ENCODE measurements at places on chromosomes 4 and X.

GRCh38 chr4:63904201-63904600 lies 505.0 kb downstream of the TECRL start:
- DNase-seq = no peak

GRCh38 chr4:110119337-110119736 lies 79.1 kb downstream of the ELOVL6 start:
- no peak for DNase-seq

DNA sequence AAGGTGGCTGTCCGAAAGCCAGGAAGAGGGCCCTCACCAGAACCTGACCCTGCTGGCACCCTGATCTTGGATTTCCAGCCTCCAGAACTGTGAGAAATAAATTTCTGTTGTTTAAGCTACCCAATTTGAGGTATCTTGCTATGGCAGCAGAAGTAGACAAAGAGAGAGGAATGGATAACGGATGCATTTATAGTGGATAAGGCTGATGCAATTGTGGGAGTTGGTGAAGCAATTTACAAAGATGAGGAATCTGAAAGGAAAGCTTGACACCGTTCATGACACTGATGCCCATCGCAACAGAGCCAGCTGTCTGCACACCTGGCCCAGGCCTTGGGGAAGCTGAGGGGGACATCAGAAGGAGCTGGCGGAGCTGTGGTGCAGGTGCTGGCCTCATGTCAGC lies 35.7 kb upstream of the MSL3 start:
- no peak for DNase-seq

GRCh38 chr4:21664355-21664754 lies 284.2 kb downstream of the KCNIP4 start:
- DNase-seq = no peak

DNA sequence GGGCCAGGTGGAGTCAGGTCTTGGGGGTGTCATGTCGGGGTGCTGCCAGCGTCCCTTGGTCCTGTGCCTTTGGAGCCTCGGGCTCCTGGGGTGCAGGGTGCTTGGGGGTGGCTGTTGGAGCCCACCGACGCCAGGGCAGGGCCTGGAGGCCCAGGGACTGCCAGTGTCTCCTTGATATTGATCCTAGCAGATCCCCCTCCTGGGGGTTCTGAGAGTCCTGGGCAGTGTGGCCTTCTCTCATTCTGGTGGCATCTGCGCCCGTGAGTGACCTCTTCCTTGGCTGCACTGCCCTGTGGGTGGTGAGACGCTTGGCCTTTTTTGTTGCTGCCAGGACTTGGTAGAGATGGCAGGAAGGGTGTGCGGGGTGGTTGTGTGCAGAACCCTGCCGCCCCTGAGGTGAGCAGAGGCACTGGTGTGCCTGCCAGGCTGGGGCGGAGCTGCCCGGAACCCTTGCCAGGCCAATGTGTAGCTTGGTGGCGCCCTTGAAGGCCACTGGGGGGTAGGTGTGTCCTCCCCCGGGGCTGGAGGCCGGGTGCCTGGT lies 7.0 kb downstream of the NAT8L start:
- DNase-seq = no peak

DNA sequence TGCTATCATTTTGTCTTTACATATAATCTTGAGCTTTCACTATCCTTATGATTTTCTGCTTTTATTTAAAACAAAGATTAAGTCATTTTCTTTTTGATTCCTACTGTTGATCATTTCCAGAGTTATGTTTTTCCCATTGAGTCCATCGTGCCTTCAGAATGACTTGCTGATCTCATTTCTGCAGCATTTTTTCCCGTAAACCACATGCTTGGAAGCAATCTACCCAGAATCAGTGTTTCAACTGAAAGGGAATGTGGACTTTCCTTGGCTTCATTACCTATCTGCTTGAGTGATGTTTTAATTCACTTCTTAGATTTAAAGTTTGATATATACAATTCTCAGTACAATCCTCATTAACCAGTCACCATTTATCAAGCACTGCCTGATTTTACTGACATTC lies 192.4 kb upstream of the FSTL5 start:
- no peak for DNase-seq

- DNase-seq = no peak
Measured at GRCh38 chr4:147076179-147076578, 130.5 kb upstream of the TTC29 start.

GRCh38 chr4:1044469-1045192 lies 33.2 kb downstream of the FGFRL1 start:
- no peak for DNase-seq

- peak; percentile 28 for DNase-seq
Measured at GRCh38 chrX:68163441-68163840, 269.9 kb downstream of the OPHN1 start.

DNA sequence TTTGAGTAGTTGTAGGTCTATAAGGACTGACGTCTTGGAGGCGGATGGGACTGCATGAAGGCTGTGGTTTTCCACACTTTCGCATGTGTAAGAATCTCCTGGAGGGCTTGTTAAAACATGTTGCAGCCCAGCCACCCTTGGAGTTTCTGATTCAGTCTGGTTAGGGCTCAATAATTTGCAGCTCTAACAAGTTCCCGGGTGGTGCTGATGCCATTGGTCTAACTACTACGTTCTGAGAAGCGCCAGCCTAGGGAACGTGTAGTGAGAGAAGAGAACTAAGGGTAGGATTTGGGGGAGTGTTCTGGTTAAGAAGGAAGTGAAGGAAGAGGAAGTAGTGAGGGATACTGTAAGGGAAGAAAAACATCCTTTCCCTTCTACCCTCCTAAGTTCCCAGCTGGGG lies 138.9 kb downstream of the LARP7 start:
- DNase-seq = no peak

GRCh38 chr4:119580293-119580692 lies 48.3 kb downstream of the PDE5A start:
- no peak for DNase-seq

DNA sequence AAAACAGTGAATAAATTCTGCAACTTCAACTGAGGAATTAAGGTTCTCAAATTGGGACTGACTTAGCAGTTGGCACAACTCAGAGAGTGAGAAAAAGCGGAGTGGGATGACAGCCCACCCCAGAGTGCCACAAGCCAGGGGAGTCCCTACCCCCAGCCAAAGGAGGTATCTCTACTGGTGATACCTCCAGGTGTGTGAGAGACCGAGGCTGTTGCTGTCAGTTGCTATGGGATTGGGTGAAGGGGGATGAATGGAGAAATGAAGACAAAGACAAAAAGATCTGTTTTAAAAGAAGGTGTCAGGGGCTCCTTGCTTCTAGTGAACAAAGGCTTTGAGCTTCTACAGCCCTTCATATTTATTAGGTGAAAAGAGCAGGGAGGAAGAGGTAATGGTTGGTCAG lies 71.4 kb upstream of the UGT2B10 start:
- DNase-seq = no peak

- DNase-seq = no peak
Measured at GRCh38 chr4:3246458-3247398, 2.2 kb upstream of the MSANTD1 start.

- DNase-seq = no peak
Measured at GRCh38 chr4:7894677-7895181, 44.9 kb downstream of the AFAP1 start.

DNA sequence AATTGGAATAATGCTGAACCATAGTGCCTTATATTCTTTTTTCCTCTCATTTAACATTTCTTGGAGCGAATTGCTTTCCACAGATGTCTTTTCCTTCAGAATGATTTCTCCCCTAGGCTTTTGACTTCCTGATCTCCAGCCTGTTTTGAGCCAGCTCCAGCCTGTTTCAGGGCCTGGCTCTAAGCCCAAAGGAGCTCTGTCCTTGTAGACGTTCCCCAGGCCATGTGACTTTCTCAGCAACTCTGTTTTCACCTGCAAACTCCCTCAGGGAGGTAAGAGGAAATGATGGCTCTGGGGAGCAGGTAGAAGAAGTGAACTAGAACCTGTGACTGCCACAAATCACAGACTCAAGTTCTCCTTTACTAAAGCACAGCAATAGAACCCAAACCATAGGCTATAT lies 89.1 kb downstream of the AKAP4 start:
- DNase-seq = no peak

GRCh38 chrX:14412686-14413085 lies 116.7 kb upstream of the GLRA2 start:
- DNase-seq = no peak

DNA sequence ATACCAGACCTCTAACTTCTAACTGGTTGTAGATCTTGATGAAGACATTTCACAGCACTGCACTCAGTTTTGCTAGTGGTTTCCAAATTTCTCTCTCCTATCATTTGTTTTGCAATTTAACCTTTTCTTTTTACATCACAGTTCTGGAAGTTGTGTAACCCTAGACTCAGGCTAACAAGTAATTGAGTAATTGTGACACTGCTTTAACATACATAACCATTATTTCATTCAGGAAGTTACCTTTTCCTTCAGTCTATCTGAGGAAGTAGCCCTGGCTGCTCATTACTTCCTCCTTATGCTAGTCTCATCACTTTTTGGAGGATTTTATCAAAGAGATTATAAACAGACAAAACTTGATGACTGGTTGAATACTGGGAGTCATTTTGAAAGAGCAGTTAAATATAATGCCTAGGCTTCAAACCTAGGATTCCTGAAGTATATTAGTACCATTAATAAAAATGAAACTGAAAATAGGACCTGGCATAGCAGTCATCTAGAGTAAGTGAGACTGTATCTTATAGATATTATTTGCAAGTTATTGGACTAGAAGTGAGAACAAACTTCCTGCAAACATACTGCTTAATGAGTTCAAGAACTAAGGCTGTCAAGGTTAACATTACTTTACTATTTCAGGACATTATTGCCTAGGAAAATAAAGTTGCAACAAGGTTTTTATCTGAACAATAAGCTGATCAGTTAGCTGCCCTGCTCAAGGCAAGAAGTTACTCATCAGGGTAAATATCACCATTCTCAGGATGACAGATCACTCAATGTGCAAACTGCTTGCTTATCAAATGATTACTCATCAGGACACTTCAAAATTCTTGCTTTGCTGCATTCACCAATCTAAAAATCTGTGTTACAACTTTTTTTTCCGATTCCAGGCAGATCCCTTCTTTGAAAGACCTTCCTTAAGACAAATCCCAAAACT lies 25.6 kb upstream of the TEX13C start:
- DNase-seq = no peak

DNA sequence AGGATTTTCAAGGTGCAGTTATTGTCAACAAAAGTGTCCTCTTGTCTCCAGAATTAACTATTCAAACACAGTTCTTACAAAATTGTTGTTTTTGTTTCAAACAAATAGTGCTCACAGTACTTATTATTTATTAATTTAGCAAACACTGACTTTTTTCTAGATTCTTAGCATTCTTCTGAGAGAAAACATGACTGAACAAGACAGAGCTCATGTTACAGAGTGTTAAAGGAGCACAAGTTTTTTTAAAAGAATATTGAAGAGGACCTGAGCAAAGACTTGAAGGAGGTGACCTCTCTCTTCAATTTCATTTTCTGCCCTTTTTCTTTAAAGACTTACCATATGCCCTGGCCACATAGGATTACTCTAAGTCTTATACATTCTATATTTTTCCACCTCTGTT lies 2220.3 kb upstream of the AGA start:
- no peak for DNase-seq

- DNase-seq = no peak
Measured at GRCh38 chr4:156961196-156962057, 10.2 kb downstream of the PDGFC start.

DNA sequence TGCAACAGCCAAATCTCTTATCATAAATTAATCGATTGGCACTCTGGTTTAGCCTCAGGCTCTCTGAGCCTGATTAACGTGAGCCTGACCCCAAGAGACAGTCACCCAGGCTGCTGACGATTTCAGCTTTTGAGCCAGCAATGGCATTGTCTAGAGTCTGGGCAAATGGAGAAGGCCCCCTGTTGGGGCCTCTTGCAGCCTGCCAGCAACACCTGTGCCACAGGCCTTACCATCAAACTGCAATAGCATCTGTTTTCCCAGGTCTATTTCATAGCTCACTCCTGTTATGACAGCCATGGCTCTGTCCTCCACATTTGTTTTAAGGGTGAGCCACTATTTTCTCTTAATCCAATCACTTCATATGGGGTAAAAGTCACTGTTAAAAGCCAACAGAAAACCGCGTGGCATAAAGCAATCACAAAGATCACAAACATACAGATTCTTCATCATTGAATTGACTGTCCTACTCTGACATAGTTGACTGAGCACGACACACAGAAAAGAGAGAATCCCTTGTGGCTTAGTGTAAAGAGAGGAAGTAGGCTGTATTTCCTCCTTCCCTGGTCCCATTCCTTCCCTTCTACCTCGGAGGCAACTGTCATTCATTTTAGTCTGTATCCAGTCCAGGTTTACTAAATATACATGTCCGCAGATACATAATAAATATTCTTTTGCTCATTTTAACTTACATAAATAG lies 47.8 kb downstream of the SLC9A7 start:
- no peak for DNase-seq

- no peak for DNase-seq
Measured at GRCh38 chr4:71444395-71444794, 105.6 kb downstream of the SLC4A4 start.

GRCh38 chr4:186851291-186852072 lies 127.8 kb upstream of the FAT1 start:
- no peak for DNase-seq

DNA sequence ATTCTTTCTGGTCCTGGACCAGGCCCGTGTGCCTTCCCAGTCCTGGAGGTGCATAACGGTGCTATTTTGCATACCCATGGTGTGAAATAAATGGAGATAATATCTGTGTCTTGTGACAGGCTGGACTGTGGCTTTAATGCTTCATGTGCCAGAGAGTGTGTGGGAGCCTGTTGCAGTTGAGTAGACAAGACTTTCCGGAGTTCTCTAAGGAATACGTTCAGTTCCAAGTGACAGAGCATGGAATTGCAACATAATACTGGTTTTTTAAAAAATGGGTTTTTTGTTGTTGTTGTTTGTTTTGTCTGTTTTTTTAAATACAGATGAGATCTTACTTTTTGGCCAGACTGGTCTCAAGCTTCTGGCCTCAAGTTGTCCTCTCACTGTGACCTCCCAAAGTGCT lies 74.0 kb downstream of the HPRT1 start:
- no peak for DNase-seq

GRCh38 chr4:176792326-176793059 lies at the start of gene VEGFC:
VEGFC (minus strand) TSS chr4:176792922; CDS start chr4:176792311, 611 bp downstream.
- DNase-seq = no peak

DNA sequence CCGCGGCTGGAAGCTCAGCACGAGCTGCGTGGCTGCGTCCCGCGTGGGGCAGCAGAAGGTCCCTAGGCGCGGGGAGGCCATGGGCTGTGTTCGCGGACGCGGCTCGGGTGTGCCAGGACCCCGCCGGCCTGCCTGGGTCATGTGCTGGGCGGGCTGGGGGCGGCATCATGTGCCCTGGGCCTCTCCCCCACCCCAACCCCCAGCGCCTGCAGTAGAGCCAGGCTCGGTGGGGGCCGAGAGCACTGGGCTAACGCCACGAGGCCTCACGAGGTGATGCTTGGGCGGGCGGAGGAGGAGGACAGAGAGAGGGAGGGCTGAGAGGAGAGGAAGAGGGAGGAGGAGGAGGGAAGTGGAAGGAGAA lies at the start of gene GPR143:
Gene GPR143 (minus strand): TSS at position 111 of the 361 bp plus-strand sequence. CDS start 30 bp downstream, at position 81.
- no peak for DNase-seq

- DNase-seq = no peak
Measured at GRCh38 chrX:97267396-97268181, 383.9 kb downstream of the RPA4 start.

All from skeletal muscle cell (primary cell).